DMS79 treated with DMSO at 0.1 percent for 48 hours (cell line): ENCODE measurements at places on chromosomes 2 and 18.

GRCh38 chr2:3294069-3294468 lies 83.5 kb downstream of the EIPR1 start:
- DNase-seq: no peak

GRCh38 chr2:229775614-229776313 lies 61.4 kb upstream of the DNER start:
- no peak for DNase-seq

DNA sequence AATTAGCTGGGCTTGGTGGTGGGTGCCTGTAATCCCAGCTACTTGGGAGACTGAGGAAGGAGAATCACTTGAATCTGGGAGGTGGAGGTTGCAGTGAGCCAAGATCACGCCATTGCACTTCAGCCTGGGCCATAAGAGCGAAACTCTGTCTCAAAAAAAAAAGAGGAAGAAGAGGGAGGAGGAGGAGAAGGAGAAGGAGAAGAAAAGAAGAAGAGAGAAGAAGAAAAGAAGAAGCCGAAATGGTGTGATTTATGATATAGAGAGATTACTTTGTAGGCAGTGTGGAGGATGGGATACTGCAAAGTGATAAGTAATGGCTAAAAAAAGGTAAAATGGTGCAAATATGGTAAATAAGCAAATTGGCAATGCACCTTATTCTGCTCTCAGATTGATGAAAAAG lies 25.1 kb downstream of the THNSL2 start:
- no peak for DNase-seq

GRCh38 chr18:36187193-36187825 lies at the start of gene MOCOS:
Gene MOCOS (plus strand): TSS chr18:36187497. CDS start chr18:36187540, 43 bp downstream.
- peak; percentile 15 for DNase-seq

DNA sequence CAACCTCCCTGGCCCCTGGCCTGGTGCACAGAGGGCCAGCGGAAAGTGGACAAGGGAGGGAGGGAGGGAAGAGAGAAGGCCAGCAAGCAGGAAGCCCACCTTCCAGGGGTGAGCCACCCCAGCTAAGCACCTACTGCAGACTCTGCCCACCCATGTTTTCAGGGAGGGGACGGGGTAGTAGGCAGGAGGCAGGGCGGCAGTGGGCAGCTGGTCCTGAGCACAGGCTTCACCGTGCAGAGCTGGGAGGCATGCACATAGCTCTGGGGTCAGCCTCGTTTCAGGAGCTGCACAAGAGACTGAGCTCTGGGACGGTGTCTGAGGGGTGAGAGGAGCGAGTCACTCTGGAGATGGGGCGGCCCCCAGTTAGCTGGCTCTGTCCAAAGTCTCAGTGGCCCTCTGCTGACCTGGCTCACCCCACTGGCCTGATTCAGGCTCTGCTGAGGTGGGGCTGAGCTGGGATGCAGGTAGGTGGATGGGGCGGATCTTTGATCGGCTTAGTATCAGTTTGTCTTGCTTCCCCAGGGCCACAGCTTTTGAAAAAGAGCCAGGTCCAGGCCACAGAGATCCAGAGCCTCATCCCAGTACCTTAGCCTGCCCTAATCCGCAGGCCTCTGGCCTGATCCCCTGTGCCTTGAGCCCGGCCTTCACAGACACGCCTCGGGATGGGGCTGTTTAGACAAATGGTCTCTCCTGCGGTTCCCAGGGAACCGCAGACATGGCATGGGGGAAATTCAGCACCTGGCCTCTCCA lies 3.7 kb downstream of the NMUR1 start:
- no peak for DNase-seq

DNA sequence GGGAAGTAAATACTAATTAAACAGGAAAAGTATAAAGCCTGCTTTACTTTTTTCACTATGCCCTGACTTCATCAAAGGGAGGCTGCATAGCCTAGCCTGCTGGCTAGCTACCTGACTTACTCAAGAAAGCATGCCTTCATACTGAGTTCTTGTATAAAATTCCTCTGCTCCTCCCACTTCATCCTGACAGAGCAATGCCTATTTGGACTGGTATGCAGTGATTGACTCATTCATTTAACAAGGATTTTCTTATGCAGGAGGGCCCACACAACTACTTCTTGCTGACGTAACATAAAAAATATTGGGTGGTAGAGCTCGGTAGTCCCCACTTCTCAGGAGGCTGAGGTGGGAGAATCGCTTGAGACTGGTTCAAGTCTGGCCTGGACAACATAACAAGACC lies 70.5 kb downstream of the PRPF40A start:
- no peak for DNase-seq

DNA sequence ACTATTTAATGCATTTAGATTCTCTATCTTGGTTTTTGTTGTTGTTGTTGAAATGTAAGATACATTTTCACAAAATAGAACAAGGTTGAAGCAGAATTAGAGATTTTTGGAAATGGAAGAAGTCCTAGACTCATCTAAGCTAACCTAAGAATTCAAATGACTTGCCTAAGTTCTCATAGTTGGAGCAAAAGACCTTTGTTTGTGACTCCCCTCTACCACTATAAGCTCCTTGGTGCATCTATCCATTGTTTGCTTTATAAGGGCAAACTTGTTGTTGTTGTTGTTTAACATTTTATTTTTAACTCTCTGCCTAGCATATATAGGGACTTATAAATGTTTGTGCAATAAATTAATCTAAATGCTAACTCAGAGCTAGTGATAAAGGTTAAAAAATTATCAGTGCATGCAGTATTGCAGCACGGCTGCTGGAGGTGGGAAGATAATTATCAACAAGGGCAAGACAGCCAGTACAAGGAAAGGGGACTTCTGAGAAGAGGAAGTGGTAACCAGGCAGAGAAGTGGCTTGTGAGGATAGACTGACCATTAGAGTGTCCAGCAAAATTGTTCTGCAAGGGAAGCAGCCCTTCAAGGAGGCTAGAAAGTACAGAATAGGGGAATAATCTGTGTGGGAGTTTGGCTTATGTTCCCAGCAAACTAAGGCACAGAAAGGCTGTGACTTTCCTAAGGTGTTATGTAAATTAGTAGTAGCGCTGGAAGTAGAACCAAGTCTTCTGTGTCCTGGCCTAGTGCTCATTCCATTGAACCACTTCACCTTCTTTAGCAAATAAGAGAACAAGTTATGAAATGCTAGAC lies 38.1 kb upstream of the ACYP2 start:
- DNase-seq: no peak

DNA sequence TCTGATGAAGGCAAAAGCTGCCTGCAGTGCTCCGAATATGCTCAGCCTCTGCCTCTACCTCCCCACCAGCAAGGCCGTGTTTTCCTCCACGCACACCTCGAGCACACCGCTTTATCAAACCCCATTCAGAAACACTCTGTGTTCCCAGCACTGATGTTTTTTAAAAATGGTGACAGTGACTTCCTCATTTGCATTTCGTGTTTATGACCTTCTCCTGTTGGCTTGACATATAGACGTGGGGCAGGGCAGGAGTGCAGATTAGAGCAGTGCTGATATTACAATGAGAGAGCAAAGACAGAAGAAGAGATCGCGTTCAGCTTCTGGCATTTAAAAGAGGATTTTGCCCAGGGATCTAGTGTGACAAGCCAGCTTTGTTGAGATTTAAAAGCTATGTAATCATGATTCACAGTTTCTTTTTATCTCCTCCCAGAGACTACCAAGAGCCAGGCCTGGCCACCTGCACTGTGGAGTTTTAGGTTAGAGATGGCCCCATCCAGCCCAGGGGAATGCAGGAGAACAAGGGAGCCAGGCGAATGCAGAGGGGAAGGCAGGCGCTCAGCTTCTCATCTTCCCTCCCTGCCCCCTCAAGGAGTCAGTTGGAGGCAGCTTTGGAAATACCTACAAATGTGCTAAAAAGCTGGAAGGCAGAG lies 61.5 kb upstream of the NEDD4L start:
- DNase-seq: no peak

DNA sequence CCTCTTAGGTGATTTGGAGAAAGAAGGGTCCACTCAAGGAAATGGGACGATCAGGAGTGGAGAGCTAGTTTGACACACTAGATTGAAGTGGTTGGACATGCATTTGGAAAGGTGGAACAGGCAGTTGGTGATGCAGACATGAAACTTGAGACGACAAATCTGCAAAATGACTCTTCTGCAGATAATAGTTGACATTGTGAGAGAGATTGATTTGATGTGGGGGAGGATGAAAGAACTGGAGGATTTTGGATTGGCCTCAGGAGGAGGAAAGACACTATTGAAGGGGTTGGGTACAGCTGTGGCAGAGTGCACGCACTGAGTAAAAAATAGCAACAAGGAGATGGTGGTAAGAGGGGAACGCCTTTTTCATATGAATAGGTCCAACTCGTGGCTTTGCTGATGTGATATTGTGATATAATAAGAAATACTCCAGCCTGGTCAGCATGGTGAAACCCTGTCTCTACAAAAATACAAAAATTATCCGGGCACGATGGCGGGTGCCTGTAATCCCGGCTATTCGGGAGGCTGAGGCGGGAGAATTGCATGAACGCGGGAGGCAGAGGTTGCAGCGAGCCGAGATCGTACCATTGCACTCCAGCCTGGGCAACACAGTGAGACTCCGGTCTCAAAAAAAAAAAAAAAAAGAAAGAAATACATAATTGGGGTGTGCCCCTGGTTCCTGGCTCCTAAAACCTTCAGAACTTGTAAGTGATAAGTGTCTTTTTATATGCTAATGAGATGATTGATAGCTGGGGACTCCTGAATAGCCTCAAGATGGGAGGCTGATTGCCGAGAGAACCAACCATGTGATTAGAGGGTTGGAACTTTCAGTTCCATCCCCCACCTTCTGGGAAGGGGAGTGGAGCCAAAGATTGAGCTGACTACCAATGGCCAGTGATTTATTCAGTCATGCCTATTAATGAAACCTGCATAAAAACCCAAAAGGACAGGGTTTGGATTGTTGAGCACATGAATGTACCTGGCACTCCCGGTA lies 9.7 kb downstream of the TTLL4 start:
- DNase-seq: no peak

- no peak for DNase-seq
Observed at GRCh38 chr2:74538881-74539339, 9.2 kb downstream of the HTRA2 start.

DNA sequence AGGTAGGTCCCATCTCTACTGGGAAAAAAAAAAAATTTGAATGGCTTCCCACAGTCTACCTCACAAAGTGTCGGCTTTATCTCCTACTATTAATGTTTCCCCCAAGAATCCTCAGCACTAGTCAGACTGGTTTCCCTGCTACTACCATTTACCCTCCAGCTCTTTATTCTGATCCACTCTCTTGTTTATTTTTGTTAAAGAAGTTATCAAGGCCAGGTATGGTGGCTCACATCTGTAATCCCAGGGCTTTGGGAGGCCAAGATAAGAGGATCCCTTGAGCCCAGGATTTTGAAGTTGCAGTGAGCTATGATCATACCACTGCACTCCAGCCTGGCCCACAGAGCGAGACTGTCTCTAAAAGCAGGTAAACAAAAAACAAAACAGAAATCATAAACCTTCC lies 1275.3 kb downstream of the LRP1B start:
- DNase-seq: no peak

DNA sequence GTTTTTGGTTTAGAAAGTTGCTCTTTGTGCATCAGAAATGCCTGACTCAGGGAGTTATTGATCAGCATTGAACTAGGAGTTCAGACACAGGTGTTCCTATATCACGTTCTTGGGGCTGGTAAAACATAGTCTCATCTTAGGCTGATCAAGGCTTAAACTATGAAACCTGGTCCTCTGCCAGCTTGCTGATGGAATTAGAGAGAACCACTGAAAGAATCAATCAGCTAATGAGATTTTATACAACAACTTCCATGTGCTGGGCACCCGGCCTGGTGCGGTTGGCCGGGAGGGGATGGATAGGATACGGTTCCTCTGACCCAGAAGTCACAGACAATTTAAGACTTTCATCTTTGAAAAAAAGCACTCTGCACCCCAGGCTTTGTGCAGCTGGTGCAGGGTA lies 164.9 kb downstream of the RDH14 start:
- DNase-seq: no peak

DNA sequence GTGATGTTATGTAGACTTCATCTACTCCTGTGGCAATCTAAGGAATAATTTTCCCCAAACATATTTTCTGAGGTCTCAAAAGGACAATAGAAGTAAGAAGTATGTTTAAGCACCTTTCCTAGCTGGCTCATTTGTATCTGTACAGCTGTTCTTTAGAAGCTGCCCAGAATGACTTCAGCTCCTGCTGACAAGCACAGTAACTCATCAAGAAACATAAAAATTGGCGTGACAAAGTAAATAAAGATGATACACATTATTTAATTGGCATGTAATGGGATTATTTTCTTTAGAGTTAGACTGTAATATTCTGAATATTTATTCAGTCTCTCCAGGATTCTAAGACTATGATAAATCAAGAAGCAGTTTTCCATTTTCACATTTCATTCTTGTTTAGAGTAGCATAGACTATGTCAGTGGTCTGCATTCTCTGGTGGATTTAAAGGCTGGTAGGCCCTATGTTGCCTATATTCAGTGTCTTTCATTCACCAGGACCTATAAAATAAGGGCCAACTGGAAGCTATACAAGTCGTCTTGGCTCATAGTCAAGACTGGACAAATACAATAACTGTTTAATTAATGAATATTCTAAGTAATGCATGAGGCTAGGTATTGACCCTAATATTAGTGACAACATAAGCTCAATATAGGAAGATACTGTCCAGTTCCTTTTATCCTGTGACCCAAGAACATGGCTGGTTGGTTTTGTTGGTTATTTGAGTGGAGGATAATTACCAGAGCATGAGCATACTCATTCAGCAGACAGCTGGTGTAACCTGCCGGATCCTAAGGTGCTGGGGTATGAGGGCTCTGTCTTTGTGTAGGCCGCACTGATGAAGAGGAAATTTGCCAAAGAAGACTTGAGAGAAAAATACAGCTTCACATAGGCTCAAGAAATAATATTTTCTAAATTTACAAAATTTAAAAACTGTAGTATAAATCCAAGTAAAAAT lies 107.0 kb downstream of the PDE1A start:
- DNase-seq: peak; percentile 68

DNA sequence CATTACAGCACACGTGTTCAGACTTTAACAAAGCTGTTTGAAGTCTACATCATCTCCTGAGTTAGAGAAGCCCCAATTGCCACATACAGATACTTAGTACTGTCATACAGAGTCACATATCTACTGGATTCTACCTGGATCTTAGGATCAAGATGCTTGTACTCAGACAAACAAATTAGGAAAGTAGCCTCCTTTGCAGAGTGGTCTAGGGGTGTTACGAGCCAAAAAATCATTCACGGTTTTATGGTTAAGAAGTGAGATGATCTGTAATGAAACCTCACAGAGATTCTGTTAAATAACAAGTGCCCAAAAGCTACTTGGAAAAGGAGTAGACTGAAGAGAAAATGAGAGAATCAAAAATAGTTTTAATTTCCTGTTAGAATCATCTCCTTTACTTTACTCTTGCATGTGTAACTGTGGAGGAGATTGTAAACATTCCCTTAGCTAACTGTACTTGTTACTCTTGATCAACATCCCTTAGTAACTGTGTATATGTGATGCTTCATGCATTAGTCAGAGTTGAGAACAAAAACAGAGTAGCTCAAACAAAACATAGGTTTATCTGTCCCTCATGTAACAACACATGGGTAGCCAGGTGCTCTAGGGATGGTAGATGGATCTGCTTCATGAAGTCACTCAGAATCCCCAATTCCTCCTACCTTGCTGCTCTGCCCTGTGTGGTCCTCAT lies 16.4 kb upstream of the IL1RL1 start:
- no peak for DNase-seq

- DNase-seq: no peak
Observed at GRCh38 chr18:2654928-2655177, 673 bp upstream of the SMCHD1 start.
